AML-193 (cell line): ENCODE measurements at places on chromosomes 5 and 9.

DNA sequence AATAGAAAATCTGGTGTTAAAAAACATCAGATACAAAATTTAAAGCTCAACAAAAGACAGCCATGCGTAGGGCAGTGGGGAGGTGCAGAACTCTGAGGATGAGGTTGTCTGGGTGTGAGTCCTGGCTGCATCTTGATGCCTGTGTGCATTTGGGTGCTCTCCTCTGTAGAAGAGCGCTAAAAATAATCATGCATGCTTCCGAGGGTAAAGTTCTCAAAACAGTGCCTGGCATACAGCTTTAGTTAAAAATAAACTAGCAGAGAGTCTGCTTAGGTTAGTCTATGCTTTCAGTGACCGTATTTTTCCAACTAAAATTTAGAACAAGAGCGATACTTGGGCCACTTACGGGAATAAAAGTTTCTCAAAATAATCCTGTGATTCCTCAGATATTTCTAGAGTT is 55.5 kb upstream of the SPATA31C2 start:
- DNase-seq, result no peak

DNA sequence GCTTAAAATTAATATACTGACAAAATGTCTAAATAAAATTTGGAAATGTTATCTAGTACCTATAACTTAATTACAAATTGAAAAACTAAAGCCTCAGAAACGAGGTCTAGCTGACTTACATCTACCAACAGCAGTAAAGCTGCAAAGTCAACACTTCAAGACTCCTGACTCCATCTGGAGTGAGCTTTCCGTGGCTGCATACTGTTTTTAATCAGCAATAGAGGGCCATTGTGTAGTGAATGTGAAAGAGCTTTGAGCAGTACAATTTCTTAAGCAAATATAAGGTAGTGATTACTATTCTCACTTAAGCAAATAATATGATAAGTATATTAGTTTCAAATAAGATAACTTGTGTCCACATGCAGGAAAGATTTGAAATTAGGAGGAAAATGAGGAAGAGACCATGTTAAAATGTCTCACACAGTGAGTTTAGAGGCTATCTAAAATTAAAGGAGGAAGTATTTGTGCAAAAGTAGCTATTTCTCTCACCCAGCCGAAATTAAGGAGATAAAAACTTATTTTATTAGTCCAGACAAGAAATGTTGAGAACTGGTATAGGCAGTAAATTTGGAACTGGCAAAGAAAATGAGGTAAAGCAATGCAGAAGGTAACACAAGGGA is 6.4 kb downstream of the SPINK6 start:
- DNase-seq, result no peak

- DNase-seq, result no peak
These were observed 88.2 kb upstream of the BASP1 start for GRCh38 chr5:17129093-17129849.

DNA sequence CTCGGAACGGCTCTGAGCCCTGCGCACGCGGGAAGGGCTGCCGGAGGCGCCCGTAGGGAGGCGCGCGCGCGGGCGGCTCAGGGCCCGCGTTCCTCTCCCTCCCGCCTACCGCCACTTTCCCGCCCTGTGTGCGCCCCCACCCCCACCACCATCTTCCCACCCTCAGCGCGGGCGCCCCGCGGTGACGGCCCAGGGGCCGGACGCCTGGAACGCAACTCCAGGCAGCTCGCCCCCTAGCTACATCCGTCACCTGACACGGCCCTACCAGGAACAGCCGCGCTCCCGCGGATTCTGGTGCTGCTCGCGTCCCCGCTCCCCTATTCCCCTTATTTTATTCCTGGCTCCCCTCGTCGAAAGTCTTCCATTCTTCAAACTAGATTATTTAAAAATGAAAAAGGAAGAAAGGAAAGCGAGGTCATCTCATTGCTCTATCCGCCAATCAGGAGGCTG is at the start of gene CDKN2B-AS1:
Gene CDKN2B-AS1 (plus strand): TSS at position 236 of the 450 bp plus-strand sequence.
- DNase-seq, result peak; percentile 72

GRCh38 chr5:150836064-150836463 is 10.3 kb upstream of the IRGM start:
- DNase-seq, result no peak

GRCh38 chr5:112933651-112934365 is 11.8 kb upstream of the REEP5 start:
- DNase-seq, result no peak

GRCh38 chr9:114203410-114204140 is 48.2 kb downstream of the COL27A1 start:
- no peak for DNase-seq

GRCh38 chr9:84916769-84917168 is 247.2 kb downstream of the NTRK2 start:
- DNase-seq, result no peak

GRCh38 chr5:128340648-128341047 is 197.4 kb downstream of the FBN2 start:
- DNase-seq, result no peak

DNA sequence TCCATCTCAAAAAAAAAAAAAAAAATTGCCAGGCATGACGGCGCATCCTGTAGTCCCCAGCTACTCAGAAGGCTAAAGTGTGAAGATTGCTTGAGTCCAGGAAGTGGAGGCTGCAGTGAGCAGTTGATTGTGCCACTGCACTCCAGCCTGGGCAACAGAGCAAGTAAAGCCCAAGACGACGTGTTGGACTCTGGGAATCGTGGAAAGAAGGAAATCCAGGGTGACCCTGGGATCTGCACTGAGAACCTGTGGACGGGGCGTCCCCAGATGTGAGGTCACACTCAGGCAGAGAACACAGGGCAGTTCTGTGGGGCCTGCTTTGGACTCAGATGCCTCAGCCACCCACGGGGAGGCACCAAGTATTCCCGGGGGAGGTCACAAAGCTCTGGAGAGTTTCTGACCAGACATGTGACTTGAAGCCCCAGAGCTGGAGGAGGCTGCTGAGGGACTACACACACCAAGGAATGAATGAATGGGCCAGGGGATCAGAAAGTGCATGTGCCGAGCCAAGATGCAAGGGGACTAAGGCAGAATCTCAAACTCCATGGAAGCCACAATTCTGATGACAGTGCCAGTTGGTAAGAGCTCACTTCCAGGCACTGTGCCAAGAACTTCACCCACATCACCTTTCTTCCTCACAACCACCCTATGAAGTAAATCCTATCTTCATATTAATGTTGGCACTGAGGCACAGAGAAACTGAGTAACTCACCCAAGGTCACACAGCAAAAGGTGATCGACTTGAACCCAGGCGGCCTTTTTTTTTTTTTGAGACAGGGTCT is 12.9 kb downstream of the DYNC2I2 start:
- DNase-seq, result no peak

DNA sequence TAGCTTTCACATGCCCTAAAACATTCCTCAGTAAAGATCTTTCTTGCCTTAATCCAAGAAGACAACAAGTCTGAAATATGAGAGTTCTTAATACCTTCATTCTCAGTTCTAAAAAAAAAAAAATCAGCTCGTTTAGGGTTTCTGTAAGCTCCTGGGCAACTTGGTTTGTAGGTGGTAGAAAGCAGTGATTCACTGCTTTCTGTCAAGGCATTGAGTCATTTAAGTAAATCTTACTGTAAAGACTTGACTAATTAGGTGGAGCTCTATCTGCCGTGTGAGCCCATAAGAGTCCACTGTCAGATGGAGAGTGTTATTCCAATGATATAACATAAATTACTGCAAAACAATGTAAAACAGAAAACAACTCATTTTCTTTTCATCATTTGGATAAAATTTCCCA is 56.1 kb upstream of the MAST4 start:
- no peak for DNase-seq

DNA sequence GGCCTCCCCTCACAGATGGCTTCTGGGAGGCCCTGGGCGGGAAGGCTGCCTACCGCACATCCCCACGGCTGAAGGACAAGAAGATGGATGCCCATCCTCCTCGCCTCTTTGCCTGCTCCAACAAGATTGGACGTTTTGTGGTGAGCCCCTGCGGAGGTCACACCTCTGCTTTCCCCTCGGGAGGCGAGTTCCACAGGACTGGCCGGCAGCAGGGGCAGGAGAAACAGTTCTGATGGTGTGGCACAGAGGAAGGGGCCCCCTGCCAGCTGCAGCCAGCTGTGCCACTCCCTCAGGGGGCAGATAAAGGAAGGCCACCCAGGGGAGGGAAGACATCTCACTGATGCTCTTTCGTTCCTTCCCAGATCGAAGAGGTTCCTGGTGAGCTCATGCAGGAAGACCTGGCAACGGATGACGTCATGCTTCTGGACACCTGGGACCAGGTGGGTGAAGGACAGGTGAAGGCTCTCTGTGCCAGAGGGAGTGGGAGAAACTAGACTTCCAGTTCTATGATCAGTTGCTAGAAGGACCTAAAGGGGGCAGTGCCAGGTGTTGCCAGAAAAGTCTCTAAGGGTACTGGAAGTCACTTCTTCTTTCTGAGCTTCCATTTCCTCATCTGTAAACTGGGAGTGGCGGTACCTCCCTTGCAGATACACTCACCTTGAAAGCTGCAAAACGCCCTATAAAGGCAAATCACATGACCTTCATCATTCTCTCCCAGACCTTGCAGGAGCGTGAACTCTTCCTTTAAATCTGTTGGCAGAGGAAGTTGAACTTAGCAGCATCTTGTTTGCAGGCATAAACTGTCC is 41.0 kb downstream of the STOM start:
- DNase-seq, result no peak

- no peak for DNase-seq
These were observed 26.4 kb upstream of the EXOC3 start for GRCh38 chr5:416636-416960.

- no peak for DNase-seq
These were observed 124.5 kb upstream of the PHYKPL start for GRCh38 chr5:178357121-178357521.

- DNase-seq, result no peak
These were observed 72.5 kb upstream of the GPR151 start for GRCh38 chr5:146588331-146589027.

DNA sequence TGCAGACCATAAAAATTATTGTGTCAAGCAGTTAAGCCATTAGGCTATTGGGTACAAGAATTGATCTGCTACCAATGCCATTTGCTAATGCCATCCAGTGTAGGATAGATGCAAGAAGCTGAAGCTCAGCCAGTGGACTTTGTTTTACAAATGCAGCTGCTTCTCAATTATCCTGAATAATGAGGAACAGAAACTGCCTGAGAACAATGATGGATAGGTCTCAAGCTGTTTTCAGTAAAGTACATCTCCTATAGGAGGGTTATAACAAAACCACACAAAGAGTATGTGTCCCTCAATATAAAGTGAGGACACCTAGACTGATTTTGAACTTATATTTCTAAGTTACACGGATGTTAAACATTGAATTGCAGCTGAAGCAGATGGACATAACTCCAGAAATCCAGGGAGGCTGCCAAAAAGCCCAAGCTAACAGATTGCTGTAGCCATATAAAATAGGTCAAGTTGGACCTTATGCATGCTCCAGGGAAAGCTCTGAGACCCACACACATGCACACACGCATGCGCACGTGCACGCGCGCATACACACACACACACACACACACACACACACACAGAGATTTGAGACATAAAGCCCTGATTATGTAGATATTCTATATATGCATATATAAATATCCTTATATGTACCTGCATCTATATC is 482.7 kb upstream of the CD180 start:
- no peak for DNase-seq

DNA sequence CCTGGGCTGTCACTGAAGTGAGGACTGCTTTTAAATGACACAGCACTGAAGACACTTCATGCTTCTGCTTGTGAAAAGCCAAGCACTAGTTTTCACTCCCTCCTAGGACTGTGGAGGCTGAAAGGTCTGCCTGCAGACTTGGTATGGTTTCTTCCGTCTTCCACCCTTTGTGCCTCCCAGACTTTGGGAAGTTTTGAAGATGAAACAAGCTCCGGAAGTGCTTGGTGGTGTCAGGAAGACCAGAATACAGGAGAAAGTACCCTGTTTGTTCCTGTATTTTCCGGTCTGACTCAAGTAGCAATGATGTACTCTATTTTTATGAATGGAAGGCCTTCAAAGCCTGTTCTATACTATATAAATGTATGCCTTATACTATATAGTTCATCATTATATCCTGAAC is 222.7 kb downstream of the PDZD2 start:
- no peak for DNase-seq

DNA sequence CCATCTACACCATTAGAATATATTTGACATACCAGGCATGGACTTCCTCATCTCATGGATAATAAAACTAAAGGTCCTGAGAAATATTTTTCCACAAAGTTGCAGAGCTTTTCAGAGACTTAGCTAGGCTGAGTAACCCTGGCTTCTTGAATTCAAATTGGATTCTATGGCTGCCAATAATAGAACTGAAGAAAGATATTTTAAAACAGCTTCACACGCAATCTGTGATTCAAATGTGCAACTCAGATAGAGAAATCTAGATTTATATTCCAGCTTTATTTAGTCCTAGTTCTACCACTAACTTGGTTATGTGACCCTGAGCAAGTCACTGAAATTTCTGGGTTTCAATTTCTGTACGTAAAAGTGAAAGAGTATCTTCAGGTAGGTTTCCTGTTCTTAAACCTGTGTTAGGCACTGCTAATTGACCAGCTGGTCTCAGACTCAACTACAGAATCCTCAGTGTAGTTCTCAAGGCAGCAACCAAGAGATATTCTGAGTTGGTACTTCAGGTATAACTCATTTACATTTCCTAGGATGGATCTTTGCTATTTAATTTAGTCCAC is 235.3 kb downstream of the GABRB2 start:
- no peak for DNase-seq

- no peak for DNase-seq
These were observed 66.4 kb downstream of the IL31RA start for GRCh38 chr5:55917402-55918086.

DNA sequence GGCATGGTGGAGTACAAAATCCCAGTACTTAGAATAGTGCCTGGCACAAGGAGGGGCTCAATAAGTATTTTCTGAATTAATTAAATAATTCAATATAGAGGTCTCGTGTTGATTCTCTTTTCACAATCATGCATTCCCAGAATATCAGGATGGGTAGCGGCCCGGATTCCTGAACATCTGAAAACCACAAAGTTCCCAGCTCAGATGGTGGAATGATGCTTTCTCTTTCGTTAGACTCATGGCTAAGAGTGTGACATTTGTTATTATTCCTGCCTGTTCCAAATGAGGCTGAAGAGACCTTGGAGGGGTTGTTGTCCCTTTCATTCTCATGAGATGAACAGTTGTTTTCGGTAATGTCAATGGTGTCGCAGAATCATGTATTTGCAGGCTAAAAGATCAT is 95.4 kb upstream of the LIFR start:
- DNase-seq, result no peak

- no peak for DNase-seq
These were observed 430.1 kb upstream of the WWC1 start for GRCh38 chr5:167861129-167861927.

DNA sequence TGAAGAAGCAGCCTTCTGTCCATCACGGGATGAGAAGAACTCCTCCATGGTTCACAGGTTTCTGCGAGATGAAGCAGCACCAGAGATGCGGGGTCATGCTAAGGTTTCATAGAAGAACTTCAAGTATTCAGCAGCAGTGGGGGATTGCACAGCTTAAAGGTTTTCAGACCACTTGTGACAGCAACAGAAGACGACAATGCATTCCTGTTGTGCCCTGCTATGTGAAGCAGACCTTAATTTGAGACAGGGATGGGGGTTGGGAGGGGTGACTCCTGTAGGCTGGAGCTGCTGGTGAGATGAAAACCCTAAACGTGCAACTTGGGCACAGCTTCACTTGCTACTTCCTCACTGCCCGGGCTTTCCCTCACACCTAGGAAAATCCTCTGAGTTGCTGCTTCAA is 256.0 kb downstream of the SLIT3 start:
- no peak for DNase-seq

- DNase-seq, result no peak
These were observed 152.9 kb upstream of the APC start for GRCh38 chr5:112584781-112585180.

GRCh38 chr5:51872144-51872543 is 488.9 kb downstream of the ISL1 start:
- DNase-seq, result no peak

GRCh38 chr5:170805666-170806065 is 22.1 kb downstream of the GABRP start:
- no peak for DNase-seq
